Small intestine (tissue), 16 donors: ENCODE measurements at places on chromosomes 5 and 9. TPM values are rescaled to one million over a fixed set of nuclear protein-coding genes. Genes with fewer than 3 reads are reported as not detected.

DNA sequence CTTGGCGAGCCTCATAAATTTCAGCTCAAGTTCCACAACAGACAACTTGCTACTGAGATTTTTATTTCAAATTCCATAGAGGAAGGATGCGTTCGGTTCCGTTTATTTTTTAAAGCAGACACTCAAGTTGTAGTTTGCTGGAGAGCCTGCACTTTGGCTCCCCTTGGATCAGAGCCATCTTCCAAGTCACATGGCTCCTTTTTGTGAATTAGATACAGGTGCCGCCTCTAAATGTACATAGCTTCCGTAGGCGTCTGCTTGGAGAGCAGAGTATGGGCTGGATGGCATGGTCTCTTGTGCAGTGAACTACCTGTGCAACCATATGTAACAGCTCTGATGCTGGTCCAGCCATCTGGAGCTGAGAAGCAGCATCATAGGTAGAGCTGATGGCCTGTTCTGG is 73.9 kb upstream of the WWC1 start:
- no peaks in the 10 kb centered on the region for H3K4me1 ChIP-seq
- no peaks in the 10 kb centered on the region for H3K36me3 ChIP-seq
- DNase-seq, result no peak
- H3K4me3 ChIP-seq, result no peak overlapping the region

- H3K4me3 ChIP-seq, result no peak overlapping the region
- no peaks in the 10 kb centered on the region for H3K4me1 ChIP-seq
- no peak overlapping the region for H3K27ac ChIP-seq
- DNase-seq, result peak; percentile 20
- peaks cover 2% of the 10 kb centered on the region for H3K36me3 ChIP-seq
Observed at GRCh38 chr9:96453625-96454024, 3.7 kb downstream of the HABP4 start.

- no peak overlapping the region for H3K4me3 ChIP-seq
- no peak for DNase-seq
- no peaks in the 10 kb centered on the region for H3K27me3 ChIP-seq
Observed at GRCh38 chr9:23542438-23542837, 283.6 kb downstream of the ELAVL2 start.

DNA sequence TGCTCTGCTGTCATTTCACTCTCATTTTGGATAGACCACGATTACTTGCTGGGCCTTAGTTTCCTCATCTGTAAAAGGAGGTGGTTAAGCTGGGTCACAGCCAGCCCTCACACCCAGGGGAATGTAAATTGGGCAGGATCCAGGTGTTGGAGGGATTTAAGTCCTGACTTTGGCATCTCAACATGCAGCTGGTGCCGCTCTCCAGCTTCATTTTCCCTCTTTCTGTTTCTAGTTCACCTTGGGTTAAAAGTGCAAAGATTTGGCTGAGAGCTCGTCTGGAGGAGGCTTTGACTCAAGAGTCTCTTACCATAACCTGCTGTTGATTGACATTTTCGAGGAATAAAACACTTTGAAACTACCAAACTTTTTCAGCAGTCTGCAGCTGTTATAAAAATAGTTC is 144.3 kb upstream of the DHFR start:
- no peak for DNase-seq
- H3K27ac ChIP-seq, result no peak overlapping the region
- peaks cover 8% of the 10 kb centered on the region for H3K36me3 ChIP-seq
- no peak overlapping the region for H3K4me3 ChIP-seq
- no peaks in the 10 kb centered on the region for H3K4me1 ChIP-seq

DNA sequence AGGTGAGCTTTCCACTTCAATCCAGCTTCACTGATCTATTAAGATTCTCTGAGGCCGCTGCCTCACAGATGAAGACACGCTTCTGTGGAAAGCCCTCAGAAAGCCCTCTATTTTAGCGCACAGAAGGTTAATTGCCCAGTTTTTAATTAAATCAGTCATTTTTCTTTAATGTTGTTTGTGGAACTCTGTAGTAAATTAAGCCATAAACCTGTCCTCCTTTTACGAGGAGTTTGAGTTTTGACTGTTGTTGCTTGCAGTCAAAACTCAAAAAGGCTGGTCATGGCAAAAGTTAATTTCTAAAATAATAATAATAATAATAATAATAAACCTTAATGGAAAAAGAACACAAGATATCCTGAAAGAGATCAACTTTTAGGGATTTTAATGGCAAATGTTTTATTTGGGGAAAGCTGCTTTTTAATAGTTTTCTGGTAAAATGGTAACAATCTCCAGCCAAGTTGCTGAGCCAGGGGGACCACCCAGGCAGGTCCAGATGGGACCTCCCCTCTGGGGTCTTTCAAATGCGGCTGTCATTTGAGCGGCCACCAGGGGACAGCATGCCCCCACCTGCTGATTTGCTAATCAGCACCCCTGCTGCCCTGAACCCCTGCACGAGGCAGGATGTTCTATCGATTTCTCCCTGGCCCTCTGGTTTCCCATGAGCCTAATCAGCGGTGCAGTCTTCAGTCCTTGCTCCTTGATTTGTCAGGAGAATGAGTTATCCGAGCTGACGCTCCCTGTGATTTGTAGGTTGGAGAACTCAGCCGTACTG is 247.2 kb downstream of the FSTL4 start:
- no peaks in the 10 kb centered on the region for H3K4me1 ChIP-seq
- no peak overlapping the region for H3K4me3 ChIP-seq
- no peaks in the 10 kb centered on the region for H3K36me3 ChIP-seq
- no peak for DNase-seq

The SLC36A3 gene
- not detected for polyA plus RNA-seq

The TMEM171 gene
- polyA plus RNA-seq, result 38.1 TPM
